Activated naive CD4-positive, alpha-beta T cell treated with anti-CD3 and anti-CD28 coated beads, Interleukin-2, amount 50 U/mL, for 72 hours (primary cell): ENCODE measurements at places on chromosomes 11 and 22.
A peak's percentile ranks its signal among the peaks of the same experiment; 100 is the strongest.

DNA sequence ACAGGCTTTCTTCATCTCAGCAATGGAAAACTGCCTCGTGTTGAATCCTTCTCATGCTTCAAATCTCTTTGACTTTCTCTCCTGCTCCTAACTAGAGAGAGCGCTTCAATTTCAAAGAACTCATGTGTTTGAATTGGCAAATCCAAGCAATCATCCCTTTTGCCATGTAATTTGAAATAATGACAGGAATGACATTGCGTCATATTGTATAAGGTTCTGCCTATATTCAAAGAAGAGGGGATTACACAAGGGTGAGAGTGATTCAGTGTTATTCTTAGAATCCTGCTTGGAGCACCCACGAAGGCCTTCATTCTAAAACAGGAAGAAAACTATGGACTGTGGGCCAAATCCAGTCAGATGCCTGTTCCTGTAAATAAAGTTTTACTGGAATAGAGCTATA, 720.6 kb downstream of the JRKL start:
- DNase-seq, result no peak

DNA sequence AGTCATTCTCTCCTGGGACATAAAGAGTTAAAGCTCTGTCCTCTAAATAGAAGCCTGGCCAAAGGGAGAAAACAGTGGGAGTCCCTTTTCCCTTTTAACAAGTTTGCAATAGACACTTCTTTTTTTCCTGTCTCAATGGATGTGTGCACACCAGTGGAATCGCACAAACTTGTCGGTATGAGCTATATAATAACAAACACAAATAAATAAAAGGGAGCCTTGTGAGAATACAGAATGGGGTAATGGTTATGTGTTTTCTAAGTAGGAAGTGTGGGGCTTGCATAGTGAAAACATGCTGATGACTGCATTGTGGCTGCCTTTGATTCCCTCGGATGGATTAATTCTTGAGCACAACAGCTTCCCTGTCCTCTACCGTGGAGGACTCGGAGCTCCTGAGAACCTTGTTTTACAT, 131.9 kb downstream of the WNT7B start:
- no peak for DNase-seq

DNA sequence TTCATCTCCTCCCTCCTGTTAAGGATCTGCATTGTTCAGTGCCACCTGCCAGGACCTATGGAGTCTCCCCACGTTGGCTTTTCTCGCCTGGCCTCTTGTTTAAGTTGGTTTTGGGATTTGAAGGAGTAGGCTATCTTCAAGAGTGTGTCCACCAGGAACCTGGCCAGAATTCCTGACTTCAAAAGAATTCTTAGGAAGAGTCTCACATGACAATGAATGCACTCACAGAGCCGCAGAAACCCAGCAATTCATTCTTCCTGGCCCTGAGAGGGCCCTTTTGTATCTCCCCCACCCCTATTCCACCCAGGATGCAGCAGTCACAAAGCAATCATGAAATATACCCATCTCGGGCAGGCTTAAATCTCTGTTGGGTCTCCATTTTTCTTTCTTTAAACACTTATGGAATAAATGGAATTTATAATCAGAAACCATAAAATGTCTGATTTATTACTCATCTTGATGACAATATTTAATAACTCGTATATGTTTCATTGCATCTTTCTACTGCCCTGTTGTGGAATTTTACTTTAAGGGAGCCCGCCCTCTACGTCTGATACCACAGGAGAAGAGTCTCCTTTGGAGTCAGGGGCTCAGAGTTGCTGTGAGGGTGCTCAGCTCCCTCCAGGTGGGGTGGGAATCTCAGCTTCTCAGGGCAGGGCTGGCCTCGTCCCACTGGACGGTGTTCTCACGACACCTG, 507.0 kb downstream of the NTM start:
- no peak for DNase-seq

DNA sequence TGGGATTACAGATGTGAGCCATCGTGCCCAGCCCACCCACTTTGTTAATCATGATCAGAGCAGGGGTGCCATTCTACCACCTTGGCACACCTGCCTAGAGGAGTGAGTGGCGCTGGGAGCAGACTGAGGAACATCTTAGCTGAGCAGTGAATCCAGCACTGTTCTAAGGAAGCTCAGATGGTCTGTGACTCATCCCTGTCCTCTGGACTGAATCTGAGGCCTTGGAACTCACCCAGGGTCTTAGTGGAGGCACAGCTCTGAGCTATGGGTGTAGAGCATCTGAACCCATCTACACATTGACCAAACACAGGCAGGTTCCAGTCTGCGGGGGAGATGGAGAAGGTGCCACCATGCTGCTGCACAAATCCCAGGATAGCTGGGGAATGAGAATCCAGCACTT, 14.9 kb downstream of the PGAP2 start:
- DNase-seq, result no peak

DNA sequence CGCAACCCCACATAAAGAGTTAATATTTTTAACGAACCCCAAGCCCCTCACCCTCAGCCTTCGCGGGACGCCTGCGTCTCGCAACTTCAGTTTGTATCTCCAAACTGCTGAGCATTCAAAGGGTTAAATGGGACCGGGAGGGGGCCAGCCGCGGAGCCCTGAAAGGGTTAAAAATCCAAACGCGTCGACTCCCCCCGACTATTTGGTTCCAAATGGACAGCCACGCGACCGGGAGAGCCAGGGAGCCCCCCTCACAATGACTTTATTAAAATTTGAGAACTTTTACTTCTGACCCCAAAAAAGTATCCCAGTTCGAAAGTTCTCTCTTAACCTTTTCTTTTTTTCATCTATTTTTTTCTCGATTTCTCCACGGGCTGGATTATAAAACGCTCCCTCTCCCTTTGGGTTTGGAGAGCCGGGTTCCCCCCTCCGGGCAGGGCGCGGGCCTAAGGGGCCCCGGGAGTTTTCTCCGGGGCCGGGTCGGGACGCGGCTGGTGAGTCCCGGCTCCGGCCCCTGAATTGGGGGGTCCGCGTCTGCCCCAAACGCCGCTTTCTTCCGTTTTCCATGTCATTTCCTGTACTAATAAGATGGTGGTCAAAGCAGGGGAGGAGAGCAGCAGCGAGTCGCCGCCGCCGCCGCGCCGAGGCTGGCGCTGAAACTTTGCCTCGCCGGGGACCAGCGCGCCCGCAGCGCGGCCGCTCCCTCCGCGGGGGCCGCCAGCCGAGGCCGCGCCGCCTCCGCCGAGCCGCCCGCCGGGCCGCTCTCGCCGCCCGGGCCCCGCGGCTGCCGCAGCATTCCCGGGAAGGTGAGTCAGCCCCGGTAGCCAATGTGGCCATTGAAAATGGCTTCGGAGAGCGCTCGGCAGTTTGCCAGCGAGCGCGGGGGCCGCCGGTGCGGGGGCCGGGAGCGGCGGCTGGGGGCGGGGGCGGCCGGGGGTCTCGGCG, at the start of gene PRDM11:
Gene PRDM11, plus strand, starts transcription at position 568 of the 945 bp plus-strand sequence. CDS start 35,128 bp downstream, outside the sequence.
- peak; percentile 31 for DNase-seq

DNA sequence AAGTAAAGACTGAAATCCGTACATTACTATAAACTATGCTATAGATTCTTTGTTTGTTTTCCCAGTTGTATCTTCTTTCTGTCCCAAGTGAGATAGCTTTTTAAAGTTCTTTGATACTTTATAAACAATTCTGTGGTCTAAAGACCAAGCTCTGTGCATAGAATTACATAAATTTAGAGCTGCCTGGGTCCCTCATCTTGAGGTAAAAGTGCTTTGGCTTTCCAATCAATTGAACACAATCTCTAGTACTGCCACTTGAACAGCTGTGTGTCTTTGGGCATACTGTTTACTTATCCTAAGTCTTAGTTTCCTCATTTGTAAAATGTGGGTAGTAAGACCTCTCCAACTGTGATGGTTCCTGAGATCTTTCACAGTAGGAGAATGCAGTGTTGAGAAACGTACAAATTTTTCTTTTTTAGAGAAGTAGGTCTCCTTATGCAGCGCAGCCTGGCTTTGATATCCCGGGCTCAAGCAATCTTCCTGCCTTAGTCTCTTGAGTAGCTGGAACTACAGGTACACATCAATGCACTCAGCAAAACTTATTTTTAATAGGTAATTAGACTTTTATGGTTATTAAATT, 2.5 kb upstream of the EED start:
- no peak for DNase-seq

GRCh38 chr11:84800755-84801346, 826.3 kb downstream of the DLG2 start:
- no peak for DNase-seq

- no peak for DNase-seq
These were observed 48.8 kb downstream of the MAPK1 start for GRCh38 chr22:21818487-21819182.

- DNase-seq, result no peak
These were observed 627.6 kb downstream of the NTM start for GRCh38 chr11:131998020-131998419.

GRCh38 chr11:44344921-44345320, 35.0 kb upstream of the ALX4 start:
- no peak for DNase-seq

DNA sequence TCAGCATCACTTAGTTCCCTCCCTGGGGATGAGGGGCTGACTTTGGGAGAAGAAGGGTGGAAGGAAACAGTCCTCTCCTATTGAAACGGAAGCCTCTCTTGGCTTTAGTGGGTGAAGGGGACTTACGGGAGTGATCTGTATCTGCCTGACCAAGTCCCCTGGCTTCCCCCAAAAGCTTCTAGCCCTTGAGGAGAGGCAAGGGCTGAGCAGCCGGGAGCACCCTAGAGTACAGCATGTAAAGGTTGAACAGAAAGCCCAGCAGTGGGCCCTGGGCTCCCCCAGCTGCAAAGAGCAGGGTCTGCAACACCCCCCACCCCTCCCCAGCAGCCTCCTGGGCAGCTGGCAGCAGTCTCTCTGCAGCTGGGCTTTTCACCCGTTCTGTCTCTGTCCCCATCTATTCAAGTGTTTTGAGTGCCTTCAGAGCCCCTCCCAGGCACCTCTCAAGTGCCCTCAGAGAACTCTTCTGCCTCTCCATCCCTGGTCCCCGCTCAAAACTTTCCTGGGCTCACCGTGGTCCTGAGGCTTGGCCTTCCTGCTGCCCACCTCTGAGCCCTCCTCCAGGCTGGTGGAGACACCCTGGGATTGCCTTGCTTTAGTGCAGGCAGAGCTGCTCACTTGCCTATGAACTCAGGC, 2.7 kb downstream of the CAPN5 start:
- no peak for DNase-seq

DNA sequence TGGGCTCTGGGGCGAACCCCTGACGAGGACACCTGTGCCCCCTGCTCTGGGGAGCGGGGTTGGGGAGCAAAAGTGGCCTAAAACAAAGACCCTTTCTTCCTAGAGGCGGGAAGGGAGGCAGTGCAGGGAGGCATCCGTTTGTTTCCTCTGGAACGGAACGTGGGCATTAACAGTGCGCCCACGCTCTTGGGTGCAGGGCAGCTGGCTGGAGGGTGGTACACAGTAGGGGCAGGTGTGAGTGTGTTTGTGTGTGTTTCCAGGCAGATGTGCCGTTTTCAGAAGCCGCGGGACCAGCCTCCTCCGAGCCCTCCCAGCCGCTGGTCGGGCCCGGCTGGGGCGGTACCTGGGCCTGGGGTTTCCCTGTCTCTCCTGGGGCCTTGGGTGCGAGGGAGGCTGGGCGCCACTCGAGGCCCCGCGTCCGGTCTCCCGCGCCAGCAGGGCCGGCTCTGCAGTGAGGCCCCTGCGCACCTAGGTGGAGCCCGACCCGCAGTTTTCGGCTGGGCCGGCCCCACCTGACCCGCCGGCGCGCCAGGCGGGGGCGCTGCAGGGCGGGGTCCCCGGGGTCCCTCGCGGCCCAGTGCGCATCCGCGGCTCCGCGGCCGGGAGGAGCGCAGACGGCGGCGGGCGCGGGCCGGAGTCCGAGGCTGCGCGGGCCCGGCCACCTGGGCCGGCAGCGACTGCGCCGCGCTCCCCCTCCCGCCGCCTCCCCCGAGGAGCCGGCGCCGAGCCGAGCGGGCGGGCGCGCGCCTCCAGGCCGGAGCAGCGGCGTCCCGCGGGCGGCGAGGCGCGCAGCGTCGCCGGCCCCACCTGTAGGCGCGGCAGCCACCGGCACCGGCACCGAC, 1252.7 kb downstream of the BRD1 start:
- DNase-seq, result no peak

DNA sequence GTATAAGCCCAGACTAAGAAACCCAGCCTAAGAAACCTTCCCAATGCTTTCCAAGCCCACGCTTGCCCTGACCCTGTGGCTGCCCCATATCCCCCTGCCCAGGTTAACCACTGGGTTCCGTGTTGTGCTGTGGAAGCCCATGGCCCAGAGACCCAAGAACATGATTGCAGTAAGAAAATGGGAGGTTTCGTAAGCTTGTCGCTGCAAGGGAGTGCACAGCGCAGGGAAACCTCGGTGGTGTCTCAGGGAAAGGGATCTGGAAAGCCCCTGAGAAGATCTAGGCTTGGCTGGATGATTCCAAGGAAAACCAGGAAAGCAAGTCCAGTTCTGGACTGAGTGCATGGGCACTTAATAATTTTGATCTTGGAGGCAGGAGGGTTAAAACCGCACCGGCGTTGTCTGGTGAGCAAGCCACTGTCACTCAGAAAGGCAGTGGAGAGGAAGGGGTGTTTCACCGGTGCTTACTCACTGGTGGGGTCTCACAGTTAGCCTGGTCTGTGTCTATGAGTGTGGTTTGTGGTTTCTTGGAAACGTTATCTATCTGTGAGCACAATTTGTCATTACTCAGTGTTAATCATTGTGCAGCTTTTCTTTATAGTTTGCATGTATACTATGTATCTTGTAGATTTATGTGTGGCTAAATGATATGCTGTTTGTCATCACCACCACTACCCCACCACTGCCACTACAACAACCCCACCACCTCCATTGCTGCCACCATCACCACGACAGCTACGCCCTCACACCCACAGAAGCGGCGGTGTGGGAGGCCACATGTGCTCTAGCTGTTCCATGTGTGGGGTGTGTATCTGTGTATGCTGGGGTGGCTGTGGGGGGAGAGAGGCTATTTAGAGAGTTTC, 53.3 kb upstream of the PRDM11 start:
- DNase-seq, result no peak

DNA sequence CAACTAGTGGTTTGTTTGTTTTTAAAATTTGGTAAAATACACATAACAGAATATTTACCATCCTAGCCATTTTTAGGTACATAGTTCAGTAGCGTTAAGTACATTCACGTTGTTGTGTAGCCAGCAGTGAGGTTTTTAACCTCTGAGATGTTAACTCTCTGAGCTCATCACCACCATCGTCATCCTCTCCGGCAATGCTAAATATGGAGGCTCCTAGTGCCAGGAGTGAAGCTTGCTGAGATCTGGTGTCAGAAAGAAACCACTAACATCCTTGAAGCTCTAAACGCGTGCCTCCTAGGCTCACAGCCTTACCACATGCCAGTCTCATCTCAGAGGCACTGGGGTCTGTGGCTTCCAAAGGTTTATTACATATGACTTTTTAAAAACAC, 330.2 kb upstream of the B3GAT1 start:
- no peak for DNase-seq

GRCh38 chr22:44711241-44711560, 9.2 kb downstream of the PRR5 start:
- no peak for DNase-seq

GRCh38 chr11:69959461-69959860, 118.7 kb upstream of the ANO1 start:
- DNase-seq, result no peak
